Activated CD4-positive, alpha-beta memory T cell treated with anti-CD3 and anti-CD28 coated beads for 36 hours (primary cell): ENCODE measurements at places on chromosomes 6 and 20. TPM values are rescaled to one million over a fixed set of nuclear protein-coding genes. Genes with fewer than 3 reads are reported as not detected.
A peak's percentile ranks its signal among the peaks of the same experiment; 100 is the strongest.

DNA sequence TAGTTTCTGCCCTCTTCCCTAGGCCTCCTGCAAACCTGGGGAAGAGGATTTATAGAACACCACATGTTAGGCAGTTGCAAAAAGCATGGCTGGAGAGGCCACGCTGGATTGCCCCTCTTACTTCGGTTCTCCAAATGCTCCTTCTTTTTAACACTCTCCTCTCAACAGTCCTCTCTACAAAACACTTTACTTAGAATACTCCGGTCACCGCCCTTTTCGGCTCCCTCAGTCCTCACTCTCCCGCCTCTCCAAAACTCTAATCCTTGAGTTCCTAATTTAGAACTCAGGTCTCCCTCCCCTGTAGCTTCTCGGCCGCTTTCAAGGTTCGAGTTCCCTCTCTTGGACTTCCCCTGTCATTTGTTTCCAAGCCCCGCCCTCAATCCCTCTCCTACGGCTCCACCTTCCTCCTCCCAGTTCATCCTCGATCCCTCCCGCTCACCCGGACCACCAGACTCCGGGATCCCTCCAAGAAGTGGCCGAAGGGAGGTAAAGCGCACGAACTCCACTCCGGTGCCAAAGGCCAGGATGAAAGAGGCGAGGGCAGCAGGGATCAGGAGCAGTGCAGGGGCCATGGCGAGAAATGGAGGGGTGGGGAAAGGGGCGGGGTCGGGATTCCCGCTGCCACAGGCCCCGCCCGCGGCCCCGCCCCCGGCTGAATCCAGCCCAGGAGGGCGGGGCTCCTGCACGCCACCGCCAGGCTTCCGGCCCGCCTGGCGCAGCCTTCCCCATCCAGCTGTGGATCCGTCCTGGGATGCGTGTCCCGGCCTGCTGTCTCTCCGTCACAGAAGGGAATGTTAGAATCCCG, at the start of gene NRM:
Gene NRM, minus strand, starts transcription at position 582 of the 805 bp plus-strand sequence. Its CDS starts 10 bp downstream, at position 572.
- DNase-seq, result peak; percentile 83
- H3K4me1 ChIP-seq, result peaks cover 37% of the 10 kb centered on the region
- H3K36me3 ChIP-seq, result peaks cover 16% of the 10 kb centered on the region
- peak within 1 kb of the TSS; percentile 99 for H3K27ac ChIP-seq
- peak within 1 kb of the TSS; percentile 91 for H3K4me3 ChIP-seq
- H3K27me3 ChIP-seq, result no peaks in the 10 kb centered on the region

Gene GLO1
- total RNA-seq, result 132 TPM

DNA sequence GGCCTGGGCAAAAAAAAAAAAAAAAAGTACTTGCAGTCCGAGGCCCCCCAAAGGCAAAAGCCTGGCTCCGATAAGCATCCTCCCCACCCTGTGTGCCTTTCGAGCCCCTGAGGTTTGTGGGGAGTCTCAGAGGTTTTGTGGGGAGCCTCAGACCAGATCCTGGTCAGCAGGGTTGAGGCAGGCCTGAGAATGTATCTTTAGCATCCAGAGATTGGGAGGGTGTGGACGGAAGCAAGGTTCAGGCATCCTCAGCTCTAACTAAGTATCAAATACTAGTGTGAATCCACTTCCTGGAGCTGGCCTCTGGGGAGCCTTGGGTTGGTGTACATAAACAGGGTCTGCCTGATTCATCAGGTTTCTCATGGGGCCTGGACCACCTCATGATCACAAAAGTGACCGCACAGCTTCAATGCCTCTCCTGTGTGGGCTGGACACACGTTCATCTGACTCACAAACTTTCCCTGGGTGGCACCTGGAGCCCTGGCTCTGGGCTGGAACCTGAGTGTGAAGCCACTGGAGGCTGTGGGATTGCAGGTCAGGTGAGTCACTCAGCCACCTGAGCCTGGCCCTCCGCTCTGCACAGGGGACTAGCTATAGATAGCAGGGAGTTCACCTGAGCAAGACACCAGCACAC, 24.4 kb downstream of the PCMTD2 start:
- H3K4me1 ChIP-seq, result peaks cover 7% of the 10 kb centered on the region
- H3K4me3 ChIP-seq, result no peak overlapping the region
- no peaks in the 10 kb centered on the region for H3K27me3 ChIP-seq
- no peak for DNase-seq

Gene KCNG1
- total RNA-seq, result 1.6 TPM

- no peak for DNase-seq
- peaks cover 1% of the 10 kb centered on the region for H3K27me3 ChIP-seq
- peaks cover 5% of the 10 kb centered on the region for H3K4me1 ChIP-seq
- no peak overlapping the region for H3K27ac ChIP-seq
- H3K4me3 ChIP-seq, result no peak overlapping the region
- no peaks in the 10 kb centered on the region for H3K36me3 ChIP-seq
Measured at GRCh38 chr6:90936286-90936685, 349.4 kb upstream of the MAP3K7 start.

Gene NKX2-2
- not detected for total RNA-seq

DNA sequence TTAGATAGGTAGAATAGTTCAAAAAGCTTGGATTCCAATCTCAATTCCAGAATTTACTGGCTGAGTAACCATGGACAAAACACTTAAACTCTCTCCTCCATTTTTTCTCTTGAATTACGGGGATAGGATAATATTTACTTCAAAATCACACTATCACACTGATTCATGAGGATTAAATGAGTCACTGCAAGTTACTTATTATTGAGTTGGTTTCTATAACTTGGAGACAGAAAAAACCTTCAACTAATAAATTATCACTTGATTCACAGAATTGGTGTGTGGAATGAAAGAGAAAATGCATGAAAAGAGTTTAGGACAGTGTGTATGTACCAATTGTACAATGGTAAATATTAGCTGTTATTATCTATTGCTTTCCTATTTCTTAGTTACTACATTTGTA, 585.2 kb downstream of the PHF3 start:
- H3K27me3 ChIP-seq, result no peaks in the 10 kb centered on the region
- H3K4me1 ChIP-seq, result no peaks in the 10 kb centered on the region
- H3K36me3 ChIP-seq, result no peaks in the 10 kb centered on the region
- no peak overlapping the region for H3K4me3 ChIP-seq

DNA sequence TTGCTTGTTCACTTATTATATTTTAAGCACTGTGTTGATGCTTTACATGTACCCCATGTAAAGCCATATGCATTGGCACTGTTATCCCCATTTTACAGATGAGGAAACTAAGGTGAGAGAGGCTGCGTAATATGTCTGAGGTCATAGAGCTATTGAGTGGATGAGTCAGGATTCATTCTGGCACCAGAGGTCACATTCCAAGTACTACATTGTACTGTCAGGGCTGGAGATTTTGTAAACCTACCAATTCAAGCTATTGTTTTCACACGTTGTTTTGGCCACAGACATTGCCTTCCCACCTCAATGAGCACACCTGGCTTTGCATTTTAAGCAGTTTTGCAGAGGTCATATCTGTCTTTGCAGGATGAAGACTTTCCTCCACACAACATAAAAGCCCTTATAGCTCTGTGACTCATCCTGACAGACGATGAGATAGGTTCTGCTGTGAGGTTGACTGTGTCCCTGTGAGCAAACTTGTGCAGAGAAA, 33.2 kb downstream of the ANKS1A start:
- no peak overlapping the region for H3K4me3 ChIP-seq
- no peaks in the 10 kb centered on the region for H3K27me3 ChIP-seq
- H3K36me3 ChIP-seq, result peaks cover 4% of the 10 kb centered on the region
- no peak for DNase-seq

GRCh38 chr6:71726121-71726520, 160.2 kb upstream of the RIMS1 start:
- no peak for DNase-seq
- no peak overlapping the region for H3K4me3 ChIP-seq
- H3K27ac ChIP-seq, result no peak overlapping the region
- H3K36me3 ChIP-seq, result no peaks in the 10 kb centered on the region
- no peaks in the 10 kb centered on the region for H3K27me3 ChIP-seq

GRCh38 chr6:114075777-114076176, 104.8 kb upstream of the HDAC2 start:
- H3K27me3 ChIP-seq, result peaks cover 1% of the 10 kb centered on the region
- no peaks in the 10 kb centered on the region for H3K4me1 ChIP-seq
- no peaks in the 10 kb centered on the region for H3K36me3 ChIP-seq
- no peak for DNase-seq
- no peak overlapping the region for H3K4me3 ChIP-seq

DNA sequence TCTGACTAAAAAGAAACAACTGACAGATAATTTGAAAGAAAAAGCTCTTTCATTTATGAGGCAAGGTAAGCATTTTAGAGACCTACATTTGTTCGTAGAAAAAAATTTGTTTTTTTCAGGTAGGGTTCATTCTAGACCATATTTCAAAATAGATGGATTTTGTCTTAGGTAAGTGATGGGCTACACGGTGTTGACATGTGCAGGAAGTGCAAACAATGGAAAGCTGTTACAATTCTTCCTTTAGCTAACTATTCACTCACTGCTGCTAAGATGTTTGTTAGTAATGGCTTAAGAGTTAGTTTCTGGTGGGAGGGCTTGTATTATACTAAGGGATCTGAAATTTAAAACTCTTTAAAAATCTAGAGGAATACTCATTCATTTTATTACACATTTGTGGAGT, 96.7 kb downstream of the CD109 start:
- no peaks in the 10 kb centered on the region for H3K36me3 ChIP-seq
- H3K27ac ChIP-seq, result no peak overlapping the region
- no peak overlapping the region for H3K4me3 ChIP-seq
- H3K4me1 ChIP-seq, result no peaks in the 10 kb centered on the region
- H3K27me3 ChIP-seq, result no peaks in the 10 kb centered on the region

Gene FAM83C
- not detected for total RNA-seq

DNA sequence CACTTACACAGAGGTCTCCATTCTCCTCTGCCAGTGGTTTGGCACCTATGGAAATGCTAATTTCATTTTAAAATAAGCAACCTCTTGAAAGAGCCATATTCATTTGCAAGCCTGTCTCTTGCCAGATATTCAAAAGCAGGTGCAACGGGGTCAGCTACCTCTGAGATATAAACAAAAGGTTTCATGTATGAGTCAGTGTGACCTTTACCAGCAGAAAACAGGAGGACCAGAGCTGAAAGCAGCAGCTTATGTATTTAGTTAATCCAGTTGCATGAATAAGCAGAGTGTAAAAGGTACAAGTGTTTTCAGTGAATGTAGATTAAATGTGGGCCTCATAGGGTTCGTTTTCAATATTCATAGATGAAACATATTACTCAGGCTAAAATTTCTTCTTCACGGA, 56.0 kb downstream of the TENT5A start:
- no peak for DNase-seq
- H3K27me3 ChIP-seq, result no peaks in the 10 kb centered on the region
- H3K4me3 ChIP-seq, result no peak overlapping the region

DNA sequence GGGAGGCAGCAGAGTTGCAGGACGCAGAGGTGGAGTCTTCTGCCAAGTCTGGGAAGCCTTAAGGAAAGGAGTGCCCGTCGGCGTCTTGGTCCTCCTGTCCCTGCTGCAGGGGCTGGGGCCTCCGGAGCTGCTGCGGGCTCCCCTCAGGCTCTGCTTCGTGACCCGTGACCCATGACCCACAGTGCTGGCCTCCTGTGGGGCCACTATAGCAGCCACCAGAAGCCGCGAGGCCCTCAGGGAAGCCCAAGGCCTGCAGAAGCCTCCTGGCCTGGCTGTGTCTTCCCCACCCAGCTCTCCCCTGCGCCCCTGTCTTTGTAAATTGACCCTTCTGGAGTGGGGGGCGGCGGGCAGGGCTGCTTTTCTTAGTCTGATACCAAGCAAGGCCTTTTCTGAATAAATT, 3.3 kb upstream of the COL9A3 start:
- H3K4me3 ChIP-seq, result no peak overlapping the region
- H3K27me3 ChIP-seq, result peaks cover 25% of the 10 kb centered on the region
- no peak overlapping the region for H3K27ac ChIP-seq
- H3K36me3 ChIP-seq, result peaks cover 13% of the 10 kb centered on the region
- no peak for DNase-seq
